ENCODE measurements at places on chromosomes 5 and 9.
A peak's percentile ranks its signal among the peaks of the same experiment; 100 is the strongest.

DNA sequence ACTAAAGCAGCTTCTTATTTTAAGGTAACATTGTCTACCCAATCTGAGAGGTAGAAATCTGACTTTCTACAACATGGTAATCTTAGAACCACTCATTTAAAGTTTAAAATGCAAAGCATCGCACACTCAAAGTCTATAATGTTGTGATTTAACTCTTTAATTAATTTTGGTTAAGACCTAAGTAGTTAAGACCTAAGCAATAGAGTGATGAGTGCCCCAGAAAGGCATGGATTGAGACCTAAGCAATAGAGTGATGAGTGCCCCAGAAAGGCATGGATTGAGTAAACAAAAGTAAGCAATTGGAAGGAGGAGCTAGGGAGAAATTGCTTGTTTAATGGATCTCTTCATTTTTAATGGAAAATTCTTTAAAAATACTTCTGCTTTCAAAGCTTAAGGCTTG, 86.8 kb downstream of the NLN start:
- DNase-seq: no peak

- DNase-seq: no peak
Observed at GRCh38 chr5:53601570-53601969, 41.1 kb downstream of the NDUFS4 start.

DNA sequence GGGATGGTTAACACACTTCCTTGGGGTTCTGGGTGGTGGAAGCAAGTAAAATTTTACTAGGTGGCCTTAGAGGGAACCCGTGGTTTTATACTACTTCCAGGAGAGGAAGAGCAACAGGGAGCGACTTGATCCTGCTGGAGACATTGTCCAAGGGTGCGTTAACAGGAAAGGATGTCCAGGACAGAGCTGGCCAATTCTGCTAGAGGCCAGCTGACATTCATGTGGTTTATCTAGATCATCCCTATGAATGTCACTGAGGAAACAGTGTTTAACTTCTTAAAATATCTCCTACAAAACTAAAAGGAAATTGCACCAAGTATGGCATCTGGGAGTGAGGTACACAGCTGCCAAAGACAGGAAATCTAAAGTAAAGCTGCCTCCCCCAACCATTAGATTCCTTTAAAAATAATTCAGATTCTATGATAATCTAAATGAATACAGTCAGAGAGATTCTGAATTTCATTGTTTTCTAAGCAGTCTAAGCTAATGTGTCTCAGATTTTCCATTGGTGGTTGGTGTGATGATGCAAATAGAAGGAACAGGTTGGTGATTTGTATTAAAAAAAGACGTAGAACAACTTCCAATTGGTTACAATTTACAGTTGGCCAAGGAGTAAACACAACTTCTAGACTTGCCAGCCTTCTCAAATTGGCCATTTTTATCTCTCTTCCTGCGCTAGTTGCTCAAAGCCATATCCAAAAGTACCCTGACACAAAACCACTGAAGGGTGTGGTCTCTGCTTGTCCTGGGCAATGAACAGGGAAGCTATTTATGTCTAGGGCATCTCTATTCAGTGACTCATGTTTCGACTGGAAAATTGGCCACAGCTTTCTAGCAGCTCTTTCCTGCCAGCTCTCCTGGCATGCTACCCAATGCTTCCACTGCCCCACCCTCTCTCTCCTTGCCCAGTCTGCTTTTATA, 574.7 kb upstream of the MEF2C start:
- no peak for DNase-seq

GRCh38 chr5:167903659-167904058, 387.8 kb upstream of the WWC1 start:
- no peak for DNase-seq

- DNase-seq: no peak
Observed at GRCh38 chr5:95810305-95811125, 12.0 kb downstream of the GLRX start.

- no peak for DNase-seq
Observed at GRCh38 chr5:167485061-167485774, 806.2 kb upstream of the WWC1 start.

- no peak for DNase-seq
Observed at GRCh38 chr5:14218480-14218879, 75.3 kb downstream of the TRIO start.

- no peak for DNase-seq
Observed at GRCh38 chr9:128621730-128622455, 34.8 kb downstream of the DYNC2I2 start.

DNA sequence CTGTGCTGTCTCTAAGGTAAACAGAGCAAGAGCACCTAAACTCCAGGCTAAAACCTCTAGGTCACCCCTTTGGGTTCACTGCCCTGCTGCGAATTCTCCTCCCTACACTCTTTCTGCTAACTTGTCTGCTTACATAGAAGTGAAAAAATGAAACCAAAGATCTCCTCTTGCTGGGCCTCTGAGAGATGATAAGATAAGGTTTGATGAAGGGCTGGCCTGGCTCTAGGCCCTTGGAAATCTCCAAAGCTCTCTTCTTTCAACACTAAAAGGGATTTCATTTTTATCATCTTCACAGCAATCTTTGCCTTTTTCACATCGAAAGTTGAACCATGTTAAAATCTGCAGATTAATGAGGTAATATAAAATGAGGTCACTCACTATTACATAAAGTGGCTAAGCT, 450.8 kb upstream of the TLE4 start:
- no peak for DNase-seq

GRCh38 chr9:97601228-97601898, 31.8 kb downstream of the TSTD2 start:
- no peak for DNase-seq

GRCh38 chr5:96851312-96852062, 24.8 kb upstream of the ERAP2 start:
- DNase-seq: no peak

- no peak for DNase-seq
Observed at GRCh38 chr5:178991190-178992145, 3.7 kb downstream of the GRM6 start.

GRCh38 chr9:118609355-118610044, 759.7 kb downstream of the BRINP1 start:
- no peak for DNase-seq

DNA sequence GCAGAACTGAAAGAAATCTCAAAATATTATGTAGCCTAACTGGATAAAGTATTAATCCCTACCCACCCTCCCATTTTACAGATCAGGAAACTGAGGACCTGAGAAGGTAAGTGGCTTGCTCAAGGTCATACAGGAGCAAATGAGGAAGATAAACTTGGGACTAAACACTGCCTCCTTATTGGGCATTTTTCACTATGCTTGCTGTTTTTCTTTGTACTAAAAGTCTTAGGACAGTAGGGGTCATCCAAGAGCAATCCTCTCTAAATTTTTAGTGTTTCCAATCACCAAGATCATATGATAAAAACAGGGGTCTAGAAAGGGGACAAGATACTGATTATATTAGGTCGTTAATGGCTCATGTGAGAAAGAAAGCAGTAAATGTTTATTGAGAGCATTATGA, 80.8 kb downstream of the RORB start:
- DNase-seq: no peak

- DNase-seq: no peak
Observed at GRCh38 chr5:153794327-153794726, 244.4 kb downstream of the FAM114A2 start.

- DNase-seq: no peak
Observed at GRCh38 chr5:129972465-129973141, 68.3 kb downstream of the CHSY3 start.

DNA sequence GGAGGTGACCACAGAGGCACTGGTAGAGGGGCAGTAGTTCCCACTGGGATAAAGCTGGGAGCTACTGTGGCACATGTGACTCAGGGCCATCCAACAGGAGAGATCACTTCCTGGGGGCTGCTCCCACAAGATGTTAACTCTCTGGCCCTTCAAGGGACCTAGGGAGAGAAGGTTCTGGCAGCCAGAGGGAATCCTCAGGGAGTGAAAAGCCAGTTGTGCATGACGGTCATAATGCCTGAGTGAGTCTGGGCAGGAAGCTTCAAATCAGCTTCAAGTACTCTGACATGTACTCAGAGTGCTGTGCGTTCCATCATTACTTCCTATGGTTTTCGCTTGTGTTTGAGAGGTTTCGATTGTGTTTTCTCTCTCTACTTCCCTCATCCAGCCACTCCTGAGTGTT, 388.5 kb downstream of the GABRG2 start:
- DNase-seq: no peak

GRCh38 chr5:36881807-36882206, 5.2 kb downstream of the NIPBL start:
- no peak for DNase-seq

DNA sequence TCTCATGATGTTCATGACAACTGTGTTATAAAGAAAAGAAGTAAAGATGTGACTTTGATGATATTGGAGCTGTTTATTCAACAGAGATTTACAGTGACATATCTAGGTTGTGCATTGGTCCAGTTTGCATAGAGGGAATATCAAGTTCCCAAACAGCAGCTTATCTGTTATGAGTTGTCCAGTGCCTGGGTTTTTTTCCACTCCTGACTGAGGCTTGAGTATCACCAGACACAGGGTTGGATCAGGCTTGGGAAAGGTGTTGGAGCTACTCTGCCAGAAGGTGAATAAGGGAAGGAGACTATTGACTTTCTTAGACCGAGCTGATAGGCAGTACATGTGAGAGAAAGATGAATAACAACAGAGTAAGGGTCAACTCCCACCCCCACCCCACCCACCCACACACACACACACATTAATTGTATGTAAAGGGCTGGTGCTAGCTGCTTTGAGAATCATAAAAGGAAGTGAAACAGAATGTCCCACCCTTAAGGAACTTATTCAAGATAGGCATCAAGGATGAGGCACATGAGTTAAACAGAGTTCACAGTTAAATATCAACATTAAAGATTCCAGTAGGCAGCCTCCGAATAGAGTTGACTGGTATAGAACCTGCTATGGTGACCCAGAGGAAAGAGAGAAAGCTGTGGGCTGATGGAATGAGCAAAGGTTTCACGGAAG, 33.0 kb upstream of the RASGRF2 start:
- DNase-seq: no peak

DNA sequence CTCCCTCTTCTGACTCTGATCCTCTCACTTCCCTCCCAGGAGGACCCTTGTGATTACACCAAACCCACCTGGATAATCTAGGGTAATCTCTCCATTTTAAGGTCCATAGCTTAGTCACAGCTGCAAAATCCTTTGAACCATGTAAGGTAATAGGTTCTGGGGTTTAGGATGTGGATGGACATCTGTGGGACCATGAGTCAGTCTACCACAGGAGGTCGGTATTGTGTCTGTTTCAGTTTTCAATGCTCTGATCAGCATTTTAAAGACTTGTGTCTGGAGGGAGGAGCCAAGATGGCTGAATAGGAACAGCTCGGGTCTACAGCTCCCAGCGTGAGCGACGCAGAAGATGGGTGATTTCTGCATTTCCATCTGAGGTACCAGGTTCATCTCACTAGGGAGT, 112.6 kb downstream of the CAVIN4 start:
- peak; percentile 10 for DNase-seq

- DNase-seq: no peak
Observed at GRCh38 chr5:107458322-107458721, 212.4 kb downstream of the EFNA5 start.

- no peak for DNase-seq
Observed at GRCh38 chr5:133392448-133392847, 219.9 kb downstream of the FSTL4 start.

DNA sequence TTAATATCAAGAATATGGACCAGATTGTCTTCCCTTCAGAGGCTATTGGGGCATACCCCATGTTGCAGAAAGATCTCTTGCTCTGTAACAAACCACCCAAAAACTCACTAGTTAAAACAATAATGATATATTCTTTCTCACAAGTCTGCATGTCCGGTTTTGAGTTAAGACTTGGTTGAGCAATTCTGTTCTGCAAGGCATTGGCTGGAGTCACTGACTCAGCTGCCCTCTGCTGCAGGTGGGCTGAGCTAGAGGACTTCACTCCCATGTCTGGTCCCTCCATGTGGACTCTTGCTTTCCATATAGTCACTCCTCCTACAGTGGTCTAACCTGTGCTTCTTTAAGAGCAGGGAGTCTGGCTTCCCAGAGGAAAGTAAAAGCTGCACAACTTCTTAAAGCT, 73.4 kb downstream of the ESM1 start:
- no peak for DNase-seq

DNA sequence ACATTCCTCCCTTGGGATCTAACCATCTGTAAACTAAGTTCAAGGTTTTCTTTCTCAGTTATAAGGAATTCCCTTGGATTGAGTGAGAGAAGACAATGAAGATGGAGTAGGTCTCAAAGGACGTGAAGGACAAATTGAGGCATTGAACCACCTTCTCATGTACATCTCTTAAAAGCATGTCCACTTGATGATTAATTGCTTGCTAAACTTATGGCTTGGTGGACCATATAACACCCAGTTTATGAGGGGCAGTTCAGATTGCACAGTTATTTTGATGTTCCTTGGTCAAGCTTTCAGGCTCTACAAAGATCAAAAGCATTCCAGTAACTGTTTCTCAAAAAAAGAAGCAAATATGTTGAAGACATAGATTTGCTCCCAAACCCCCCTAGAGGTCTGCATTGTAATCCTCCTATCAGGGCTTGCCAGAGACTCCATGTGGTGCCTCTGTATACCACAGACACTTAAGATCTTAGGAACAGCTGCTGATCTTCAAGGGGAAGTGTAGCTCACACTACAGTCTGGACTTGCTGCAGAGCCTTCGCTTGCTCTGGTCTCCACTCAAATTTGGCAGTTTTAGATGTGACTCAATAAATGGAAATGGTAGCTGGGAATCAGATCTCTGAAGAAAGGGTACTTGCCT, 56.9 kb upstream of the ALDH1A1 start:
- DNase-seq: no peak

- no peak for DNase-seq
Observed at GRCh38 chr5:71475788-71476384, 20.4 kb downstream of the BDP1 start.

GRCh38 chr5:109694451-109694891, 4.7 kb downstream of the MAN2A1 start:
- no peak for DNase-seq

DNA sequence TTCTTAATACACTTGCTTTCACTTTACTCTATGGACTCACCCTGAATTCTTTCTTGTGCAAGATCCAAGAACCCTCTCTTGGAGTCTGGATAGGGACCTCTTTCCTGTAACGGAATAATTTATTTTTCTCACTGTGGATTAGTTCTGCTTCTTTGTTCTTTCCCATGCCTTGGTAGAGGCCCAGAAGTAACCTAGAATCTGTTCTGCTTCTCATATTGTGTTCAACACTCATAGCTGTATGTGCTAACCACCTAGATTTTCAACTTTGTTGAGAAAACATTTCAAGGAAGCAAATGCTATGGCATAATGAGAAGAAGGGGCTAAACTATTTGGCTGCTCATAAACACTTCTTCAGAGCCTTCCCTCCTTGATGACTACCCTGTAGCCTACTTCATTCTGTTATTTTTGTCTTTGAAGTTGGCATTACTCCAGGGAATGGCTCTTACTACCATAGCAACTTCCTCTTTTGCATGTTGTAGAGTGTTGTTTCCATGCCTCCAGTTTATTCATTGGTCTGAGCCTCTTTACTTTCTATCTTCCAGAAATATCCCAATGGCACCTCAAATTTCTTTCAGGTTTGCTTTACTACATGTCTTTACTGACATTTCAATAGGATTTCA, 74.3 kb downstream of the KIAA0825 start:
- no peak for DNase-seq

Data from activated CD8-positive, alpha-beta T cell treated with anti-CD3 and anti-CD28 coated beads for 36 hours (primary cell).